ENCODE measurements at places on chromosomes 16 and 17. TPM values are rescaled to one million over a fixed set of nuclear protein-coding genes. Genes with fewer than 3 reads are reported as not detected.

Gene RAB40B
- total RNA-seq: 16.1 TPM

Gene FUS
- 520 TPM for total RNA-seq

Gene USP7
- 81.4 TPM for total RNA-seq

Gene HCRT
- not detected for total RNA-seq

Gene AANAT
- 0.29 TPM for total RNA-seq

Gene ZMYND15
- 0.55 TPM for total RNA-seq

Gene KRTAP3-2
- 0.35 TPM for total RNA-seq

Gene MRPS23
- 150 TPM for total RNA-seq

Gene SLC22A31
- 1.8 TPM for total RNA-seq

All from A549 treated with CpdA at 1 μM for 4 hours (cell line).